ENCODE measurements at places on chromosomes 5 and 9. TPM values are rescaled to one million over a fixed set of nuclear protein-coding genes. Genes with fewer than 3 reads are reported as not detected.
A peak's percentile ranks its signal among the peaks of the same experiment; 100 is the strongest.

DNA sequence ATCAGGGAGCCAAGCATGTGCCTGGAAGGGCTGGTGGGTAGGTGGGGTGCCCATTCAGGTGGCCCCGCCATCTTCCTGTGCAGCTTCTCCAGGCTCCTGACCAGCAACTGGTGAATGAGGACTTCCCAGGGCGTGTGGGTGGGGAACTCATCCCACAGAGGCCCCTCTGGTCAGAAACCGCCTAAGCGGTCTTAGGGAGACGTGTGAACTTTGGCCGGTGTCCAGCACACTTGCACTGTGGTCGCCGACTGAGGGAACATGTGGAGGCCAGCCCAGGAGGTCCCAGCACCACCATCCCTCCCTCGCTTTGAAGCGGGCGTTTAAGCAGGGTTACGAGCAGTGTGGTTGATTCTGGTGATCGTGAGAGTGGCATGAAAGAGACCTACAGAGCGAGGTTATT lies 77.8 kb downstream of the MVB12B start:
- DNase-seq, result no peak

The PKD2L2 gene
- polyA plus RNA-seq, result not detected

- no peak for DNase-seq
Measured at GRCh38 chr5:163165277-163165676, 272.1 kb upstream of the CCNG1 start.

DNA sequence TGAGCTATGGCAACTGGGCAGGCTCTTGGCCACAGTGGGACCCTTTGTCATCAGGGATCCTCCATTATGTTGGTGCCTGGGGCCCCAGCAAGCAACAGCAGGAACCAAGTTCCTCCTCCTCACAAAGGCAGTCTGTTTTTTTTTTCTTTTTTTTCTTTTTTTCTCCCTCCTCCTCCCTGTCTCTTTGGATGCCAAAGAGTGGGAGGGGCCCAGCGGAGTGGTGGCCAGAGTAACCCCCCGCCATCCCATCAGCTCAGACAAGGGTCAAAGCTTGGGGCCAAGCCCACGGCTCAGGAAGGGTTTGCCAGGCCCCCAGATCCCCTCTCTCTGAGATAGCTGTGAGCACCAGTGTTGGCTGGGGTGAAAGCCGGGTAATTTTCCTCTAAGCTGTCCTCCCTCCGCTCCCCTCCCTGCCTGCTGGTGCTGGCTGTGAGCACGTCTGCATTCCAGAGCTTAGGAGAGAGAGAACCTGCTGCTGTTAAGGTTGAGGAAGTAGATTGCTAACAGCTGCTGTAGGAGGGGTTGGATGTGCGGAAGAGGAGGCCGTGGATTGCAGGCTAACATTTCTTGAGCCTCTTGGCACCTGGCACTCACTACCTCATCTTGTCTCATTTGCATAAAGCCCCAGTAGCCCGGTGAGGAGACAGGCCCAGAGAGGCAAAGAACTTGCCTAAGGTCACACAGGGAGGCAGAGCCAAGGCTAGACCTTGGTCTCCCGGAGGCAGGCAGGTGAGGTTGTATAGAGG lies 21.2 kb downstream of the GSN start:
- peak; percentile 72 for DNase-seq

The TRIM36 gene
- polyA plus RNA-seq, result 0.76 TPM

- no peak for DNase-seq
Measured at GRCh38 chr5:43401827-43402226, 10.4 kb downstream of the CCL28 start.

DNA sequence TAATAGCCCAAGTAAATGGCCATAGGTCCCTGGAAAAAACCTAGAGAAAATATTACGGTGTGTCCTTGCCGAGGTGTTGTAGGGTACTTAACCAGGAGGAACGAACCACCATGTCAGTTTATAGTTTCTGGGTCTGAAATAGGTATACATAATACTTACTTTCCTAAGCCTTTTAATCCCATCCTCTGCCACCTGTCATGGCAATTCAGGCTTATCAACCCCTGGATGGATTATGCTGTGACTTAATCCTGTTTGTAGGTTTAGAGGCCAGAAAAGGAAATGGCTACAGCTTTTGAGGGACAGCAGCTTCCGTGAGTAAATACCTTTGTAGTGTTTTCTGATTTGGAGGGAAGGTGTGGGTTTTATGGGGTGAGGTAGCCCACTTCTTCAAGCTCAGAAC lies 89.1 kb upstream of the PTPRD start:
- no peak for DNase-seq

The PCDHAC2 gene
- polyA plus RNA-seq, result 1.2 TPM

GRCh38 chr9:120161776-120162175 lies 418.2 kb downstream of the CDK5RAP2 start:
- DNase-seq, result no peak

- no peak for DNase-seq
Measured at GRCh38 chr9:83554278-83554677, 16.1 kb upstream of the FRMD3 start.

GRCh38 chr9:22722492-22722891 lies 275.9 kb downstream of the DMRTA1 start:
- no peak for DNase-seq

The NUTM2F gene
- not detected for polyA plus RNA-seq

DNA sequence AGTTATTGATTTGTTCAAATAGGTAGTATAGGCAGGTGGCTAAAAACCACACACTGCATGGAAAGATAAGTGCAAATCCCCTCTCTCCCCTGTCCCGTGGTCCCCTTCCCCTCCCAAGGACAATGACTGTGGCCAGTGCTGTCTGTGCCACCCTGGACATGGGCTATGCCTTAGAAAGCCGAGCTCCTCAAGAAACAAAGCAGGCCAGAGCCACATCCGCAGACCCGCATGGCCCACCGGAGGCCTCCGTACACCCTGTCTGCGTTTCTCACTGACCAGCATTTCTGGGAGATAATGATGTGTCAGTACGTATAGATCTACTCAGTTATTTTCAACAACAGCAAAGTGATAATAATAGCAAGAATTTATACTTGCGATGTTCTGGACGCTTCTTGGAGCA lies 16.3 kb downstream of the TSPAN17 start:
- DNase-seq, result no peak

The CAMSAP1 gene
- polyA plus RNA-seq, result 8.1 TPM

The TMEM8B gene
- 3.6 TPM for polyA plus RNA-seq

The ST8SIA4 gene
- polyA plus RNA-seq, result 4.5 TPM

- DNase-seq, result no peak
Measured at GRCh38 chr9:93121316-93122241, 12.5 kb downstream of the NINJ1 start.

The CTXN3 gene
- polyA plus RNA-seq, result not detected

DNA sequence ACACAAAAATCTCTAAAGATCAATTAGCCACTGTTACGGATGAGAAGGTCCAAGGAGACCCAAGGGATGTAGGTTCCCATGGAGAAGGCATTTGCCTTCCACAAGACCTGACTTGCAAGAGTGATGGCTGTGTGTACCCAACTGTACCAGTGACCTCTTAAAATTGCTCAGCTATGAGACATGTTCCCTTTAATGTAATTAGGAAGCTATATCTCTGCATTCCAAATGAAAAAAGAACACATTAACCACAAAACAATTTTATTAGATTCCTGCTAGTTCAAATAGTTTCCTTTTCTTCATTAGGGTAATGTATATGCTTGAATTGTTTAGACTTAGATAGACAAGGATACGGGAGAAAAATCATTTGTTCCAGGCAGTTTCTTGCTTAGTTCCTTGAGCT lies 3.3 kb downstream of the OR2Y1 start:
- DNase-seq, result no peak

The SLC9A3 gene
- 0.79 TPM for polyA plus RNA-seq

- DNase-seq, result no peak
Measured at GRCh38 chr9:16217943-16218701, 652.3 kb downstream of the BNC2 start.

DNA sequence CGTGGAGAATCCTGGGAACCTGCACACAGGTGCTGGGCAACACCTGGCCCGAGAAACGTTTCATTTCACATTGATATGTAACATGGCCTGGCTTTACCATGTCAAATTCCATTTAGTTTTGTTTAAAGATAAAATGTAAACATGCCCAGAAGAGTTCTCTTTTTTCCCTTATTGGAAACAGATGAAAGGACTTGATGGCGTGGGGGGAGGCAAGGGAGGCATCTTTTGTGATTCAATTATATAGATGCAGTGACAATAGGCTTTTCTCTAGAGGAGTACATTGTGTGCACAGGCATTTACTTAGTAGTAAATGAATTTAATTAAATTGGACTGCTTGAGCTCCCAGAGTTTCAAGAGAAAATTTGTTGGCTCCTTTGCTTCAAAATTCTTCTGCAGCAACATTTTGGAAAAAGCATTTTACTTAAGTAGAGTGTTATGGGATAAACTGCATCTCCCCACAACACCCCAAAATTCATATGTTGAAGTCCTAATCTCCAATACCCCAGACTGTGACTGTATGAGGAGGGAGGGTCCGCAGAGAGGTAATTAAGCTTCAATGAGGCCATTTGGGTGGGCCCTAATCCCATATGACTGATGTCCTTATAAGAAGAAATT lies 254.3 kb upstream of the NFIL3 start:
- DNase-seq, result no peak

- no peak for DNase-seq
Measured at GRCh38 chr5:124980163-124980941, 233.9 kb upstream of the ZNF608 start.

DNA sequence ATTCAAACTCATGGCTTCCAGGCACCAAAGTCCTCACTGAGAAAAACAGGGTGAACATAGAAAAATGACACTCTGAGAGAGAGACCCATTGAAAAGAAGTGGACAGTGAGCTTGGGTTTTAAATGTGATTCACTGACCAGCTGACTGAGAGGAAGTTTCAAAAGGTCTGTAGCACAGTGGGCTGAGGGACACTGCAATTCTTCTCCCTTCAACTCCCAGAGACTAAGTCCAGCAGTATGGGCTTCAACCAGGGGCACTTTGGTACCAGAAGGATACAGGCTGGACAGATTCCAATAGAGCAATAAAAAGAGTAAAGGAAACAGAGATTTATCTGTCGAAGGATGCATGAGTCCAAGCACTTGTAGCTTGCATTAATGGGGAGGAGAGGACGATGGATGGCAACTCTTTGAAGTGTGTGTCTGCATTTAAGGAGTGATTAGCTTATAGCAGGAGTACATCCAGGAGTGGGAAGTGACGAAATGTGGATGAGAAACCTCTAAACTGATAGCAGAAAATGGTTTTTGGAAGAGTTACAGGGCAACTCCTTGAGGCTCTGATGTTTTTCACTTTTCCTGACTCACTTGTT lies 117.0 kb upstream of the ANKRD55 start:
- no peak for DNase-seq

- no peak for DNase-seq
Measured at GRCh38 chr9:28443461-28443860, 870.2 kb upstream of the C9orf72 start.

- DNase-seq, result no peak
Measured at GRCh38 chr5:139642213-139642612, 5.9 kb upstream of the CXXC5 start.

The PCDHA4 gene
- polyA plus RNA-seq, result 0.26 TPM

The SHC3 gene
- polyA plus RNA-seq, result 1.1 TPM

The AFAP1L1 gene
- 7.9 TPM for polyA plus RNA-seq

- no peak for DNase-seq
Measured at GRCh38 chr5:112738191-112738560, 491 bp downstream of the APC start.

Data from endothelial cell of umbilical vein (primary cell).